H54 (cell line): ENCODE measurements at places on chromosomes 2 and 18.
A peak's percentile ranks its signal among the peaks of the same experiment; 100 is the strongest.

GRCh38 chr2:206230060-206230762 lies 44.3 kb upstream of the ZDBF2 start:
- no peak for DNase-seq

DNA sequence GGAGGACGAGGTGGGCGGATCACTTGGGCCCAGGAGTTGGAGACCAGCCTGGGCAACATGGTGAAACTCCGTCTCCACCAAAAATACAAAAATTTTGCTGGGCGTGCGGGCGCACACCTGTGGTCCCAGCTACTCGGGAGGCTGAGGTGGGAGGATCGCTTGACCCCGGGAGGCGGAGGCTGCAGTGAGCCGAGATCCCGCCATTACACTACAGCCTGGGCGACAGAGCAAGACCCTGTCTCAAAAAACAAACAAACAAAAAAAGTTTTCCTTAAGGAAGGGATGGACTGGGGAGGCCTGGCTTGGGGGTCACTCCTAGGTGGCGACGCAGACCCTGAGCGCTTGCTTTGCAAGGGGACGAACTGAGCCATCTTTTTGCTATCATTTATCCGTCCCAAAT lies 882 bp downstream of the PLA2R1 start:
- DNase-seq, result no peak

- no peak for DNase-seq
Measured at GRCh38 chr2:81242501-81242900, 937.9 kb upstream of the LRRTM1 start.

- DNase-seq, result no peak
Measured at GRCh38 chr18:499776-500631, 497 bp downstream of the COLEC12 start.

GRCh38 chr2:84880645-84881521 lies at the start of gene TRABD2A:
TSS of gene TRABD2A (minus strand) at chr2:84881084. CDS start at chr2:84881039, 45 bp downstream.
- peak; percentile 32 for DNase-seq

DNA sequence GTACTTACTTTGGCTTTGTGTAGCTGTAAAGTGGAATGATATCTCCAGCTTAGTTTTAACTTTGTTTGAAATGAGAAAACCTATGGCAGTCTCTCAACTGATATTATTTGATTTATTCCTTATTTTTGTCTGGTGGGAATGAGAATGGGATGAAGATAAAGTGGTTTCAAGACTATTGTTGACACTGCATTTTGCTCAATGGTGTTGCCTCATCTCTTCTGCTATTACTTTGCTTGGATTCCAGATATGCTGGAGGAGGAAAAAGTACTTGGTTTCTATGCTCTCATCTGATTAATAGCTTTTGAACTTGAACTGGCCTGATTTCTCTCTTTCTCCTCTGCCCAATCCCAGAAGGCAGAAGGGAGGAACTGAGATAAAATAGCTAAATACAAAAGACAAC lies 198.2 kb downstream of the CTNNA2 start:
- DNase-seq, result no peak

DNA sequence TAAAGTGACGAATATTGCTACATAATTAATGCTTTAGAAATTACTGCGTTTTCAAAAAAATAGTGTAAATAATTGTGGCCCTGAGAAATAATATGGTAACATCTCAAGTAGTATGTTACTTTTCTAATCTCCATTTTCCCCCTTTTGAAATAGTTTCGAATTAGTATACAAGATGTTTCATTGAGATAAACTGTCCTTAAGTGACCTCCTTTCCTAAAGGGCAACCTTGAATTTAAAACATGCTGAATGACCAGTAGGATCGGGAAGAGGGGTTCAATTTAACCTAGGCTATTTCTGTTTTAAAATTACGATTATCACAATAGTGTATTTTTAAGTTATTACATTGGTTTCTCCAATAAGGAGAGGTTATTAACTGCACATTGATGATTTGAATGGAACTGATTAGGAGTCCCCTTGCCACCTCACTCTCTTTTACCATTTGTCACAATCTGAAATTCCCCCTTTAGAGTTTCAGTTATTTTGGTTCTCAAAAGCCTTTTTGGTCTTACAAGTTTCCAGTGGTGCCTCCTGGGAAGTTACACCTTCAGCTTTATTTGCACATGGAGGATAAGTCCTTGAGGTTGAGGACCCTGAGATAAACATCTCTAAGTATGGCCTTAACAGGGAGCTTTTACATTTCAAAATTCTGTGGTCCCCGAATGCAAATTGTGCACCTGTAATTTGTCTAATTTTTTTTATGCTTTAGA lies 2.3 kb downstream of the ACTR3 start:
- DNase-seq, result no peak

GRCh38 chr2:213149949-213150314 lies 1.5 kb downstream of the IKZF2 start:
- no peak for DNase-seq

DNA sequence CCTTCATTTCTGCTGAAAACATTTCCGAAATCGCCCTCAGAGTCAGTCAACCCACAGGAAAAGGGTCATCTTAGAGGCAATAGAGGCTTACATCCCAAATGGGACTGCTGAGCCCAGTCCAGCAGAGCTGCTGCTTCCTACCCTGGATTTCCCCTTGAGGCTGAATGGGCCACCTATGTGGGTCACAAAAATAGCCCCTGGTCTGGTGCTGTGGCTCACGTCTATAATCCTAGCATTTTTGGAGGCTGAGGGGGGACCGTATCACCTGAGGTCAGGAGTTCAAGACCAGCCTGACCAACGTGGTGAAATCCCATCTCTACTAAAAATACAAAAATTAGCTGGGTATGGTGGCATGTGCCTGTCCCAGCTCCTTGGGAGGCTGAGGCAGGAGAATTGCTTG lies 49.3 kb downstream of the ADNP2 start:
- no peak for DNase-seq

GRCh38 chr18:40841467-40841866 lies 1113.6 kb upstream of the PIK3C3 start:
- no peak for DNase-seq

- peak; percentile 22 for DNase-seq
Measured at GRCh38 chr2:237727363-237727762, 71.2 kb upstream of the RBM44 start.

DNA sequence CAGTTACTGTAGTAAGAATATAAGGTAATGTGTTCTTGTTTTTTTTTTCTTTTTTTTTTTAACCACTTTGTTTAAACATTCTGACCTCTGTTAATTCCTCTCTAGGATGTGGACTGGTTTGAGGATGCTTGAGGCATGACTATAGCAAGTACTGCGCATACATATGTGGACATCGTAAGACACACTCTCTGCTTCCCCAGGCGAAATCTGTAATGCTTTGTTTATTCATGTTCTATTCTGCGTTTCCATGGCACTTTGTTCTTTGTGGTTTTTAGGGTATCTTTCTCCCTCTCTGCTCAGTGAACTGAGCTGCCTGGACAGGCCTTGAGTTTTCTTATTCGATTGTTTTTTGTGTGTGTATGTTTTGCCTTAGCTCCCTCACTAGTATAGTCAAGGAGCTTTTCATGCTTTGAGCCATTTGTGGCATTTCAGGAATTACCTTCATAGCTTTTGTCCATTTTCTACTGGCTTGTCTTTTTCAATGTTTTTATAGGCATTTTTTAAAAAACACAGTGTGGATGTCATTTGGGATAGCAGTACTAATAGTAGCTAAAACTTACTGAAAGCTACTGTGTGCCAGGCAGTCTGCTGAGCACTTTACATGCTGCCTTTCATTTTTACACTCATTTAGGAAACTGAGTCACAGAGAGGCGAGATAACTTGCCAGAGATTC lies 1.9 kb upstream of the SH3BP4 start:
- no peak for DNase-seq

GRCh38 chr2:155309483-155309882 lies 611.0 kb downstream of the KCNJ3 start:
- DNase-seq, result no peak

DNA sequence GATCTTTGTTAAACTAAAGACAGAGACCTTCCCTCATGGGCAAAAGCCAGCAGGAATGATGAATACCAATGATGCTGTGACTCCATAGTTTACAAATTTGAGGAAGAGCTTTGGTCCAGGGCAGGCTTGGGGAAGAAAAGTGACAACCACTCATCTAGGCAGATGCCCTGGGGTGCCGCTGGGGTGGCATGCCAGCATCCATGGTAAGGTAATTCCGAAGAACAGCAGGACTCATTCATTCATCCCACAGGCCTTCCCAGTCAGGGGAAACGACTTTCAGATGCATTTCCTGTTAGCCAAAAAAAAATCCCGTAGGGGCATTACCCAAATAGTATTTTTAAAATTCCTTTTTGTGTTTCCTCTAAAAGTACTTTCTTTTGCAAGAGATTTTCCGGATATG lies 180.7 kb upstream of the SERPINE2 start:
- DNase-seq, result no peak

- DNase-seq, result no peak
Measured at GRCh38 chr2:173817582-173817981, 147.6 kb downstream of the SP3 start.

DNA sequence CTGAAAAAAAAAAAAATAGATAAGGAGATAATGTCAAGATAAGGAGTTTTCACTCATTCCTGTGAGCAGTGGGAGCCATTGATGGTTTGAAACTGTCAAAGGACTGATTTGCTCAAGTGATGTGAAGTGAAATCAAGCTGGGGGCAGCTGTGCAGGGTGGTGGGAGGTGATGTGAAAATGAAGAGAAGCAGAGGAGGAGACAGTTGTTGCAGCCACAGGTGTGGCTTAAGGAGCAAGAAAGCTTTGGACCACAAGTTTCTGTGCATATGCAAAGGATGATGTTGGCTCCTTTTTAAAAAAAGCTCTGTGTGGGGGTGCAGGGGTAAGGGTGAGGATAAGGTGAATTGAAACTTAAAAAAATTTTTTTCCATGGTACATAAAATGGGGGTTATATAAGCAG lies 8.3 kb downstream of the EFR3B start:
- DNase-seq, result no peak
